ENCODE measurements at places on chromosomes 11 and 22.
A peak's percentile ranks its signal among the peaks of the same experiment; 100 is the strongest.

DNA sequence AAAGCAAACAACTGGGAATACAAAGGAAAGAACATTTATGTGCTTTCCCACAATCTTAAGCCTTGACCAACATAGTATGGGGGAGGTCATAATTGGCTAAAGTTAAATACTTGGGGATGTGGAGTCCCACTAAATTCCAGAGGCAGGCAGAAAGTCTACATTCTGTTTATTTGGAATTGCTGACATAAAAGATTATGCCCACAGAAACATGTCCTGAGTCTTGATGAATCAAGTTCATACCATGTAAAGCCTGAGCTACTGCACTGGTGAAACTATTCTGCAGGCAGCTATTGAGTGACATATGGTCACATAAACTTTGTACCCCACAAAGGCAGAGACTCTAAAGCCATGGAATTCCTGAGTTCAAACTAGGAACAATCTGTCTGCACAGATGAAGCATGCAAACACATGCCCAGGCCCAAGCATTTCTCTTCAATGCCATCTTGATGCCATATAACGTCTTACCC is 69.9 kb upstream of the CHRM4 start:
- H3K27me3 ChIP-seq = no peaks in the 10 kb centered on the region
- H3K4me1 ChIP-seq = no peaks in the 10 kb centered on the region
- no peak for DNase-seq
- H3K4me3 ChIP-seq = no peak overlapping the region
- H3K27ac ChIP-seq = no peak overlapping the region
- no peaks in the 10 kb centered on the region for H3K36me3 ChIP-seq

GRCh38 chr22:24325105-24325757 is 54.6 kb downstream of the SPECC1L start:
- no peak overlapping the region for H3K27ac ChIP-seq
- H3K36me3 ChIP-seq = peaks cover 21% of the 10 kb centered on the region
- no peaks in the 10 kb centered on the region for H3K4me1 ChIP-seq
- no peaks in the 10 kb centered on the region for H3K27me3 ChIP-seq
- H3K4me3 ChIP-seq = no peak overlapping the region

- H3K4me3 ChIP-seq = no peak overlapping the region
- H3K27ac ChIP-seq = no peak overlapping the region
- H3K36me3 ChIP-seq = no peaks in the 10 kb centered on the region
These were observed 148.2 kb downstream of the MAML2 start for GRCh38 chr11:96194581-96195374.

- H3K36me3 ChIP-seq = no peaks in the 10 kb centered on the region
- no peak for DNase-seq
- H3K27ac ChIP-seq = no peak overlapping the region
- H3K4me3 ChIP-seq = no peak overlapping the region
- H3K4me1 ChIP-seq = no peaks in the 10 kb centered on the region
These were observed 177.9 kb downstream of the JRKL start for GRCh38 chr11:96567667-96568066.

DNA sequence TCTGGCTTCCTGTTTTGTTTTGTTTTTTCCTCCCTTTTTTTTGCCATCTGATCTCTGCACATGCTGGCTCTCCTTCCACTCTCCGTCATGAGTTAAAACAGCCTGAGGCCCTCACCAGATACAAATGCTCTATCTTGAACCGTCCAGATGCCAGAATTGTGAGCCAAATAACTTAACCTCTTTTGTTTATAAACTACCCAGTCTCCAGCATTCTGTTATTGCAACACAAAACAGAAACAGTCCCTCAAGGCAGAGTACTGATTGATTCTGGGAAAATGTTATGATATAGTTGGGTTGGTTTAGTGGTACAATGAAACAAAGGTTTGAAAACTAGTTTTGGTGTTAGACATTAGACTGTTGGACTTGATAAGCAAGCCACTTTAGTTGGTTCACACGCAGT is 1390.0 kb upstream of the RAG2 start:
- no peaks in the 10 kb centered on the region for H3K36me3 ChIP-seq
- H3K27ac ChIP-seq = no peak overlapping the region
- DNase-seq = no peak
- H3K4me3 ChIP-seq = no peak overlapping the region
- no peaks in the 10 kb centered on the region for H3K27me3 ChIP-seq

GRCh38 chr22:42725606-42726355 is 5.1 kb upstream of the A4GALT start:
- no peak overlapping the region for H3K27ac ChIP-seq
- H3K4me1 ChIP-seq = peaks cover 11% of the 10 kb centered on the region
- no peak overlapping the region for H3K4me3 ChIP-seq
- no peaks in the 10 kb centered on the region for H3K27me3 ChIP-seq

DNA sequence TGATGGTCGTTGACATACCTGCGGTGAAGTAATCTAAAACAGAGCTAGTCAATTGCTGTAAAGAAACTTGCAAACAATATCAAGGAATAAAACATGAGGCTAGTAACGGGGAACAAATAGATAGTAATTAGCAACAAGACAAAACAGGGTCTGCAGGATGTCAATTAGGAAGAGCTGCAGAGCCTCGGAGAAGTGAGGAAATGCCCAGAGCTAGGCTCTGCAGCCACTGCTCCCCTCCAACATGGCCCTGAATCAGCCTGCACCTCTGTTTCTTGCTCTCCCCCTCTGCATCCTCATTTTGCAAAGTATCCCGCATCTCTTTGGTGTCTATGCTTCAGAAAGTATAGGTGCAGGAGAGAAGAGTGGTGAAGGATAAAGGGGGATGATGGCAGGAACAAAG is 507.4 kb upstream of the FAT3 start:
- H3K27ac ChIP-seq = no peak overlapping the region
- DNase-seq = no peak
- no peaks in the 10 kb centered on the region for H3K4me1 ChIP-seq
- no peak overlapping the region for H3K4me3 ChIP-seq
- H3K27me3 ChIP-seq = no peaks in the 10 kb centered on the region

- no peaks in the 10 kb centered on the region for H3K36me3 ChIP-seq
- H3K27ac ChIP-seq = no peak overlapping the region
- no peak overlapping the region for H3K4me3 ChIP-seq
- no peaks in the 10 kb centered on the region for H3K27me3 ChIP-seq
- DNase-seq = peak; percentile 8
These were observed 87.5 kb downstream of the YAP1 start for GRCh38 chr11:102197670-102198139.

DNA sequence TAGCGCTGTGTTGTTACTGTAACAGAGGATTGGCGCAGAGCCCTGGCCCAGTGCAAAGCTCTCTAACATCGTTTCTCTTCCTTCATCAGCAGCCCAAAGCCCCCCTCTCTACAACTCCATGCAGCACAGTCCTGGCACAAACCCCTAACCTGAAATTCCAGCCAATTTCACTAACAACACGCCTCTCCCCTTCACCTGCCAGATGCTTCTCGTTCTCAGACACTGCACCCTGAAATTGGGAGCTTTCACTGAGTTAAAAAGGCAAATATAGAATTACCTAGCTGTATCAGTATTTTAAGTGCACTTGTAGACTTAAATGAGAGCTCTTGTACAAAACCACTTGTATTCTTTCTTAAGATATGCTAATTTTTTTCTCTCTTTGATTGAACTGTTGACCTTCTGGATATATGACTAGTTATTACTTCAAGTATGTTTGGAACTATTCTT is 16.3 kb downstream of the GRAP2 start:
- no peaks in the 10 kb centered on the region for H3K36me3 ChIP-seq
- H3K4me3 ChIP-seq = no peak overlapping the region
- peak overlapping the region; percentile 78 for H3K27ac ChIP-seq
- H3K27me3 ChIP-seq = no peaks in the 10 kb centered on the region
- peak; percentile 80 for DNase-seq
- peaks cover 56% of the 10 kb centered on the region for H3K4me1 ChIP-seq

DNA sequence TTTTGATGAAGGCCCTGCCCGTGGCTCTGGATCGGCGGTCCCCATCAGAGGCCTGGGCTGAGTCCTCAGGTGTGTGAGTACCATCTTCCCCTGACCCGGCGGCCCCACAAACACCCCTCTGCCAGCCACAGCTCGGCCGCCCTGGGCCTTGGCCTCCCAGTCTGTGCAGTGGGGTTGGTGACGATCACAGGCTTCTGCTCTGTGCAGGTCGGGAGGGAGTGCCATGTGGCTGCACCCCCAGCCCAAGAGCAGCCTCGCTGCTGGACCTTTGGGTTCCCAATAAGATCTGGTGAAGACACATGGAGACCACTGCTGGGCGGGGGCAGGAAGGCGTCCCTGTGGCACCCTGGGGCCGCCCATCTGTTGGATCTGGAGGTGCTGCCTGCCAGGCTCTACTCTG is 47.1 kb upstream of the PPARA start:
- H3K4me3 ChIP-seq = no peak overlapping the region
- H3K27me3 ChIP-seq = no peaks in the 10 kb centered on the region
- no peak for DNase-seq
- peaks cover 26% of the 10 kb centered on the region for H3K4me1 ChIP-seq
- peaks cover 47% of the 10 kb centered on the region for H3K36me3 ChIP-seq

DNA sequence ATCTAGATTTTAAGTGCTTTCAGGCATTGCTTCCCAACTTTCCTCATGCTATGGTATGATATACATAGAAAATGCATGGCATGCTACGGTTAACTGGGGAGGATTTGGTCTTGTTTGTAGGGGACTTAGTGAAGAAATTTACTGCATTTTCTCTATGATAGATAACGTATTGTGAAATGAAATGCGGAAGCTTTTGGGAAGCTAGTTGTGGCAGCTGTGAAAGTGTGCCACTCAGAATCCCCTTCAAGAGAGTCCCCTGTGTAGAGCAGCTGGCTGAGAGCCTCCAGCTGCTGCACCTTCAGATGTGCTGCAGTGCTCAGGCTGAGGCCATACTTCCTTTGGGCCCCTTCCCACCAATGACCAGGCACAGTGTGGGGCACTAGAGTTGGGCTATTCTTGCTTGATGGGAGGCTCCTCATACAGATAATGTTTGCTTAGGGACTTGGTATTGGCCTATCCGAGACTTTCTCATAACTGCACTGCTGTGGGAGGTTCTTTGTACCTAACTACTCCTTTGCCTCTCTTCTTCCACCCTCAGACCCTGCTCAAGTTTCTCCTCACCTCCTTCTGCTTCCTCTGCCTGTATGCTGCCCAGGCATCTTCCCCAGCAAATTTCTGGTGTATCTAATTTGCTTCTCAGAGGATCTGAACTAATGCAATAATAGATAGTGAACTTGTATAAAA is 67.3 kb downstream of the HIPK3 start:
- H3K36me3 ChIP-seq = no peaks in the 10 kb centered on the region
- DNase-seq = no peak
- H3K4me1 ChIP-seq = peaks cover 42% of the 10 kb centered on the region
- no peak overlapping the region for H3K4me3 ChIP-seq

GRCh38 chr11:27203077-27203647 is 159.9 kb downstream of the CCDC34 start:
- no peak overlapping the region for H3K4me3 ChIP-seq
- peaks cover 10% of the 10 kb centered on the region for H3K4me1 ChIP-seq
- no peaks in the 10 kb centered on the region for H3K36me3 ChIP-seq

GRCh38 chr11:8586184-8586583 is 7.8 kb downstream of the STK33 start:
- H3K27me3 ChIP-seq = no peaks in the 10 kb centered on the region
- H3K27ac ChIP-seq = no peak overlapping the region
- no peak overlapping the region for H3K4me3 ChIP-seq

Measured in thyroid gland (tissue), 4 donors.